ENCODE measurements at places on chromosomes 5 and 9. TPM values are rescaled to one million over a fixed set of nuclear protein-coding genes. Genes with fewer than 3 reads are reported as not detected.

DNA sequence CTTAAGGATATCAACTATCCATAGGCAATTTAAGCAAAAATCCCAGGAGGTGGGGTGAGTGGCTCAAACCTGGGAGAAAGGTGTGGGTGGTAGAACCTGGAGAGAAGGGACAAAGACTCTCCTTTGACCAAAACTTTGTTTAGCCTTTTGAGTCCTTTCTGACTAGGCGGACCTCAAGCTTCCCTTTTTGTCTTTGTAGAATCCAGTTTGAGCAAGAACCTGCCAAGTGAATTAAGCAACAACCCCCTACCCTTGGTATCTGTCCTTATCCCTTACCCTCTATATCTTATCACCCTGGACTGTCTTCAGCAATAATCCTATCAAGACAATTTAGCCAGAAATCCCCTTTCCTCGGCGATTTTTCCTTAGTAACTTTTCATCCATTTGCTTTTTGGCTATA is 53.5 kb upstream of the SLC28A3 start:
- no peaks in the 10 kb centered on the region for H3K36me3 ChIP-seq
- no peaks in the 10 kb centered on the region for H3K27me3 ChIP-seq
- H3K27ac ChIP-seq = no peak overlapping the region

- H3K4me1 ChIP-seq = no peaks in the 10 kb centered on the region
- H3K36me3 ChIP-seq = no peaks in the 10 kb centered on the region
- no peak for DNase-seq
- H3K27ac ChIP-seq = no peak overlapping the region
Measured at GRCh38 chr5:120545951-120546350, 81.9 kb downstream of the PRR16 start.

AFAP1L1 gene
- 73.2 TPM for total RNA-seq

FOXI1 gene
- total RNA-seq = not detected

GRCh38 chr9:35618325-35618727 is at the start of gene CD72:
Gene CD72, minus strand, starts transcription at chr9:35618413. Its CDS starts 110 bp downstream, at chr9:35618303.
- DNase-seq = no peak
- no peaks in the 10 kb centered on the region for H3K4me1 ChIP-seq
- H3K4me3 ChIP-seq = no peak within 1 kb of the TSS
- no peaks in the 10 kb centered on the region for H3K36me3 ChIP-seq
- no peak within 1 kb of the TSS for H3K27ac ChIP-seq

DNA sequence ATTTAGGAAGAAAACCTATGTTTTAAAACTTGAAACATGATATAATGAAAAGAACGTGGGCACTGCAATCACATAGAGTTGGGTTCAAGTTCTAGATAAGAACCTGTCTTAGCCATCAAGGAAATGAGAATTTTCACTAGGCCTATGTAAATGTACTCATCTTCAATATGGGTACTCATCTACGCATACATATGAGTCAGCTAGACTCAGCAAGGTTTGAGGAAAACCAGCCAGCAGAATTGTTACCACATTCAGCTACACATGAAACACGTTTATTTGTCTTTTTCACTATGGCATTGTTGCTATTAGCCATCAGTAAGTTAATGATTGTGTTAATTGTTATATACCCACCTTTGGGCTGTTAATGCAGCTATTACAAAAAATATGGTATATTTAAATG is 146.3 kb downstream of the CHSY3 start:
- no peaks in the 10 kb centered on the region for H3K36me3 ChIP-seq
- DNase-seq = no peak
- H3K27ac ChIP-seq = no peak overlapping the region

CCL27 gene
- not detected for total RNA-seq

DNA sequence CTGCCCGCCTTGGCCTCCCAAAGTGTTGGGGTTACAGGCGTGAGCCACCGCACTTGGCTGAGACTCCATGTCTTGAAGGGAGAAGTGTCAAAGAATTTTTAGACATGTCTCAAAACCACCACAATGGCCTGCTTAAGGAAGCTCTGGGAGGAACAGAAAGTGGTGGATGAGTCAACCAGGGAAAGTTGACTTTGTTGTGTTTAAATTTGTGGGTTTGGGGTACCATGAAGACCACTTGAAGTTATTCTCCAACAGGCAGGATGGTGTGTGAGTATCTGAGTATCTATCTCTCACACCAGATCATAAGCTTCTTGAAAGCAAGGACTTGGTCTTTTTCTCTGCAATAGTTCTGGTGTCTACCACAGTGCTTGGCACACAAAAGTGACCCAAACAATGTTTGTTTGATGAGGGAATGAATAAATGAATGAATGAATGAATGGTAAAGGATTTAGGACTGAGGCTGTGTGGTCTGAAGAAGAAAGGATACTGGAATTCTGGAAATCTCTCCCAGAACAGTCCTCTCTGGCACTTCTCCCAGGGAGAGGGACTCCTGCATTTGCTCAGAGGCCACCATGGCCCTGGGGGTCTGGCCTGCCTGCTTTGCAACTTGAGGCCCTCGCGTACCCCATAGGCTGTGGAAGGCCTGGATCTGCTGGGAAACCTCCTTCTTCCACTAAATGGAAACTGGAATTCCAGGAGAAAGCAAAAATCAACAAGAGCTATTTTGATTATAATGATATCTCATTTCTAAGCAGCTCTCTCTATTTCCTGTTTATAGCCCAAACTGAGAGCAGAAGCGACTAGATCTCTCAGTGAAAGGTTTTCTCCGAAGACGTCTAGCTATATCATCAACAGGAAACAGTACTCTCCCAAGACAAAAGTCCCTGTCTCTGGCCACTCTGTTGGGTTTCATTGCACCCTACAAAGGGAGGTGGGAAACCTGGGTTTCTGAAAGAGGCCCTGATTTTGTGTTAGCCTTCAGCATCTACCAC is 187.9 kb downstream of the PALM2AKAP2 start:
- H3K36me3 ChIP-seq = no peaks in the 10 kb centered on the region
- no peaks in the 10 kb centered on the region for H3K27me3 ChIP-seq
- H3K4me3 ChIP-seq = no peak overlapping the region
